ENCODE measurements at places on chromosomes 11 and 22. TPM values are rescaled to one million over a fixed set of nuclear protein-coding genes. Genes with fewer than 3 reads are reported as not detected.

The OR4D5 gene
- total RNA-seq, result not detected

The NAGA gene
- 33.4 TPM for total RNA-seq

DNA sequence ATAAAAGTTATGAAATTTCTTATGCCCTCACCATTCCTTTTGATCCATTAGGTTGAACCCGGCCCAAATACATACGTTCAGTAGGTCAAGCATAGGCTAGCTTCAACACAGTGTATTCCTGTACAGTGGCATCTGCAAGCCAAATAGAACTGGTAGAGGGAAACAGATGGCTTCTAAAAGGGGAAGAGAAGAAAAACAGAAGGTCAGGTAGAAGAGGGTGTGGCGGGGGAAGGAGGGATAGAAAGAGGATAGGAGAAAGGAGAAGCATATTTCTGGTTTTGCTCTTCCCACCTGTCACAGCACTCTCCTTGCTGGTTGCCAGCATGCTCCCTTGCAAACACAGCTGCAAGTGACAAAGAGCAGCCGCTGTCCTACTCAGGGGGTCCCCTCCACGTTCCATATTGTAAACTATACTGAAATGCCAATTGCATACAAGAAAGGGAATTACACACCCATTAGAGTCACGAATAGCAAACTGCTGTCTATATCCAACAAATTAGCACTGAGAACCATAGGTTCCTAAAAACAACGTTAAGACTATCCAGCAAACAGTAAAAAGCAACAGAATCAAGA is 71.8 kb downstream of the PHF21A start:
- ATAC-seq, result no peak

- peak; percentile 55 for ATAC-seq
Observed at GRCh38 chr22:21698430-21699329, 32.9 kb downstream of the PPIL2 start.

DNA sequence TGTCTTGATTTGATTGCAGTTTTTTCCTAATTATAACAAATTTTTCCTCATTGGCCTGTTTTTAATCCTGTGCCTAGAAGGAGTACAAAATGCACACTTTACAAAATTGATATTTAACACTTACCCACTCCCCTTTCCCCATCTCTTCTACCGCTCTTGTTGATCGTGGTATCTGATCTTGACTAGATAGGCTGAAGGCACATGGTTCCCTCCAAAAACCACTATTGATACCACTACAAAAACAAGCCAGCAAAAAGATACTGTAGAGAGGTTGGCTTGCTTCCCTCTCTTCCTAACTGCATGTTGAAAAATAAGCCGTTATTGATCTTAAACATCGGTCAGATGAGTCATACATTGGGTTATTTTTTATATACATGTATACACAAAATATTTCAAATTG is 14.6 kb upstream of the ZNF143 start:
- no peak for ATAC-seq

Data from gastroesophageal sphincter (tissue), 4 donors.